ENCODE measurements at places on chromosomes 3 and 15. TPM values are rescaled to one million over a fixed set of nuclear protein-coding genes. Genes with fewer than 3 reads are reported as not detected.
A peak's percentile ranks its signal among the peaks of the same experiment; 100 is the strongest.

GRCh38 chr15:45703670-45704328 is 69.0 kb downstream of the SQOR start:
- DNase-seq: no peak

GRCh38 chr3:3110299-3110630 is at the start of gene IL5RA:
Gene IL5RA, minus strand, starts transcription at chr3:3110374. Its CDS starts 5,390 bp downstream, at chr3:3104984.
- peak; percentile 3 for DNase-seq

ECE2 gene
- not detected for total RNA-seq

- DNase-seq: peak; percentile 20
These were observed 350.5 kb upstream of the THBS1 start for GRCh38 chr15:39230205-39230907.

KLF15 gene
- 1.7 TPM for total RNA-seq

EXD1 gene
- total RNA-seq: 1.4 TPM

GOLGA6L26 gene
- not detected for total RNA-seq

DNA sequence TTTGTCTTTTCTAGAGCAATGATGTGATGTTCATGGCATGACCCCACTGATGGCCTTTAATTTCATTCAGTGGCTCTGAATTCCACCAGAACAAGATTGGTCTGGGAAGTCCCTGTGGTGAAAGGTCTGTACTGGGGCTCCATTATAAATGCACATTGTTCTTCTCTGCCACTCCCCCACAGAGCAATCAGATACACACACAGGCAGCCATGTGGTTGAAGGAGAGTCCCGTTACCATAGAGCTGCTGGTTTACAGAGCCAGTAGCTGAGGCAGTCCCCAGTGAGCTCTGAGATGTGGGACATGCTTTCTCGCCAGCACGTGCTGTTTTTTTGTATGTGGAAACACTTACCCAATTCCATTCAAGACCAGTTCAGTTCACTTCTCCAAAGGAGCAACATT is 172.7 kb upstream of the TRIM42 start:
- DNase-seq: peak; percentile 14

MEX3B gene
- total RNA-seq: 16.4 TPM

COL8A1 gene
- total RNA-seq: 364 TPM

- no peak for DNase-seq
These were observed 23.4 kb downstream of the VIPR1 start for GRCh38 chr3:42525736-42526345.

- DNase-seq: peak; percentile 44
These were observed 481.5 kb downstream of the LPP start for GRCh38 chr3:188635258-188636042.
